ENCODE measurements at places on chromosomes 5 and 9. TPM values are rescaled to one million over a fixed set of nuclear protein-coding genes. Genes with fewer than 3 reads are reported as not detected.
A peak's percentile ranks its signal among the peaks of the same experiment; 100 is the strongest.

- DNase-seq: no peak
Observed at GRCh38 chr9:100167176-100167575, 68.1 kb downstream of the INVS start.

GRCh38 chr9:131410044-131410491, 16.2 kb downstream of the PRRC2B start:
- DNase-seq: peak; percentile 74

- DNase-seq: peak; percentile 63
Observed at GRCh38 chr5:141623186-141623585, 4.4 kb upstream of the DIAPH1 start.

DNA sequence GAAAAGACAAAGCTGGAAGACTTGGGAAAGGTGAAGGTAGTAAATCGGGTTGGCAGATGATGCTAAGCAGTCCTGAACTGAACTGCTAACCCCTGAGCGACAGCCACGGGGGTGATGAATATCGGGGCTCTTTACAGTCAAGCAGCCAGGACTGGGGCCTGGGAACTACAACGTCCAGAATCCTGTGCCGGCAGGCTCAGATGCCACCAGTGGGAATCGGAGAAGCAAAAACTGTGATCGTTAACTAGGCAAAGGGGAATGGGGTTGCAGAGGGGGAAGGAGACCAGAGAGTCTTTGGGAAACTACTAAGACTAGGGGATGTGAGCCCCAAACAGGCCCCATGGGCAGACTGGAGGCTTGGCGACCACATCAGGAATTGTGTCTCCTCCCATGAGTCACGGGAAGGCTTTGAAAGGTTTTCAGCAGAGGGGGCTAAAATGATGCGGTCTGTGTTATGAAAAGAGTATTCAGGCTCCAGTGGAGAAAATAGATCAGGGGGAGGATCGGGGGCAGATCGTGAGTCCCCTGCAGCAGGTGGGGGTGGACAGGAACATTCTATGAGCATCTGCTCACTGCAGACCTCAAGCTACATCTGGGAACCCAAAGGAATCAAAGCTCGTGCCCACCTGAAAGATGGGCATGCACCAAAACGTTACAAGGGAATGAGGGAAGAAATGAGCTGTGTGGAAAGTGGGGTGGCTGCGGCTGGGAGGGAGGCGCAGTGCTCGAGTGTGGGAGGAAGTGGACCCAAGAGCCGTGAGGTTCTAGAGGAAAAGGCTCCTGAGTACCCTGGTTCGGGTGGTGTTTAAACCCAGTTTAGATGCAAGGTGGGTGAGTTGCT, 53.8 kb downstream of the HRH2 start:
- DNase-seq: no peak

GRCh38 chr9:96331236-96331947, 29.4 kb upstream of the HSD17B3 start:
- no peak for DNase-seq

- DNase-seq: no peak
Observed at GRCh38 chr5:35859101-35859661, 2.5 kb downstream of the IL7R start.

GRCh38 chr5:10631316-10631996, 67.6 kb downstream of the ANKRD33B start:
- no peak for DNase-seq

The DROSHA gene
- polyA plus RNA-seq: 43.7 TPM

The TMEM8B gene
- 19.6 TPM for polyA plus RNA-seq

Measured in muscle of leg (tissue), 16 donors.